ENCODE measurements at places on chromosomes 2 and 18.

DNA sequence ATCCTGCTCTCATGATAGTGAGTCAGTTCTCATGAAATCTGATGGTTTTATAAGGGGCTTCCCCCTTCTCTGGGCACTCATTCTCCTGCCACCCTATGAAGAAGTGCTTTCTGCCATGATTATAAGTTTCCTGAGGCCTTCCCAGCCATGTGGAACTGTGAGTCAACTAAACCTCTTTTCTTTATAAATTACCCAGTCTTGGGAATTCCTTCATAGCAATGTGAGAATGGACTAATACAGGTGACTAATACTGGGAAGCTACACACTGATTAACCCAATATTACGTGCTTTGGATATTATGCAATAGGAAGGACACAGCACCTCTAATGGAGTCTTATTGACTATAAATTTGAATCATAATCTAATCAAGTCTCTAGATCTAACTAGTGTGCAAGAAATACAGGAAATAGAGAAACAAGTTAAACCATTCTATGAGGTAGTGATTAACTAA is 107.2 kb upstream of the ETAA1 start:
- no peak for DNase-seq

- no peak for DNase-seq
These were observed 422.5 kb upstream of the PIK3C3 start for GRCh38 chr18:41532344-41533086.

GRCh38 chr2:88061295-88061694 is 5.7 kb upstream of the KRCC1 start:
- DNase-seq = no peak

DNA sequence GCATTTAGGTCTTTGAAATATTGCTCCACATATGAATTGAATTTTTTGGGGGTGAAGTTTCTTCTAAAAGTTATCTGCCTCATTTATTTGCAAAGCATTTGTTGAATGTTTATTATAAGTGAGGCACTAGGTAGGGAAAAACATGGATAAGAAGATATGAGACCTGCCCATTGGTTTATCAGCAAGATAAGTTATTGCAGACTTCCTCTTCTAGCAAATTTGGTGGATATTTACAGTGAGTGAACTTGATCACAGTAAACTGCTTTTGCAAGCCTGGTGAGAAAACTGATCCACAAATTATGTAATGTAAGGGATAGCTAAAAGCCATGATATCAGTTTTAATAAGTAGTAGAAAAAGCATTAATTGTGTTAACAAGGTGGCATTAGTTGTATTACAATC is 364.8 kb downstream of the SOCS6 start:
- no peak for DNase-seq

GRCh38 chr2:644871-645270 is 32.3 kb downstream of the TMEM18 start:
- DNase-seq = no peak

DNA sequence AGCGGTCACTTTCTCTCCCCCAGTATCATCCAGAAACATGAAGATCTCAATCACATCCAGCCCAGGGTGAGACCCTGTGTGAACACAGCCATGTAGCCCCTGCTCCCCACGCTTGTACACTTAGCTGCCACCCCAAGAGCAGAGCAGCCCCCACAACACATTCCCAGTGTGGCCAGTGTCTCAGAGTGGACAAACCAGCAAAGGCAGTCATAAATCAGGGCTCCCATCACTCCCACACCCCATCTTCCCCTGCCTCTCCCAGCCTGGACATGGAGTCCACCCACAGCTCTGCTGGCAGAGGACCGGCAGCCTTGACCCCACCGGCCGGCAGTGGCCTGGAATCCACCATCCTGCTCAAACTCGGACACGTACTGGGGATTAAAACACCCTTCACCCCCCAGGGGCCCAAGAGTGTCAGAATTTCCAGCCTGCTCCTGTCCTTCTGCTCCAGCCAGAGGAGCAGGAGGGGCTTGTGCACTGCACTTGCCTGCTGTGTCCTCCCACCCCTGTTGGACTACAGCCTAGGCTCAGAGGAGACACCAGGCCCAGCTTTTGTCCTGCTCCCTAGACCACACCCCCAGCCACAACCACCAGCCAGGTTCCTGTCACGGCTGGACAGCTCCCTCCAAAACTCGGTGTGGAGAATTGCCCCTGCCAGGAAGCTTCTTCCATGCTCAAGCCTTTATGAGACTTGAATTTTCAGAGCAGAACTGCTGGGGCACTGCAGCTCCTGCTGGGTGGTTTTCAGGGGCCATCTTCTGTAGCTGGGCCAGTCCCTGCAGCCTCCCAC is 206.1 kb downstream of the SMAD2 start:
- no peak for DNase-seq

DNA sequence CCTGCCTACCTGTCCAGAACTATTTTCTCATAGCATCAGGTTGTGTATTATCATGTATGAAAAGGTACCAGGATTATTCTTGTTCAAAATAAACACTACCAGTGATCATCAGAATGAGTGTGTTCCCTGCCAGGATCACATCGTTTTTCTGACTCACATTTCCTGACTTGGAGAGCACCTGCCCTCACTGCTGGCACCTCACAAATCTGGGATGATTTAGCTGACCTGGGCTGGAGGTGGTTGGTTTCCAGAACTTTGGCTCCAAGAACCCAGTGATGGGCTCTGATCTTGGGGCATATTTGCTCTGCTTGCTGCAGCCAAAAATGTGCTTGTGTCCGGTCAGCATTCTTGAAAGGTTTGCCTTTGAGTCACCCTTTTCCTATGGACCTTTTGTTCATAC is 836.3 kb upstream of the ACVR2A start:
- no peak for DNase-seq

DNA sequence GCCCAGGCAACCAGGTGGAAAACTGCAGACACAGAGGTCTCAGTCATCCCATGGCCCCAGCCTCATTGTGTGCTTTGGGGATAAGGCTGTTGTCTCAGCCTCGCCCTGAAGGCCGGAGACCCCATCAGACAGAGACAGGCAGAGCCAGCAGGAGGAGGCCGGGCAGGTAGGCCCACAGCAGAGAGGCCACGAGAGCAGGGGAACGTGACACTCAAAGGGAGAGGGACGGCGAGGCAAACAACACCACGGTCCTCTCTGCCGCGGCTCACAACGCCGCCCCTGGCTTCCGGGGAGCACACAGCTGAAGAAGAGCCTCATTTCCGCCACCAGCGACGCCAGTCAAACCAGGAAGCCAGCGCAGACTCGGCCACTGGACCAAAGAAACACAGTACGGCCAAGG is 103.3 kb downstream of the ZNF516 start:
- no peak for DNase-seq

GRCh38 chr2:41736105-41736567 is 311.7 kb upstream of the PKDCC start:
- no peak for DNase-seq

DNA sequence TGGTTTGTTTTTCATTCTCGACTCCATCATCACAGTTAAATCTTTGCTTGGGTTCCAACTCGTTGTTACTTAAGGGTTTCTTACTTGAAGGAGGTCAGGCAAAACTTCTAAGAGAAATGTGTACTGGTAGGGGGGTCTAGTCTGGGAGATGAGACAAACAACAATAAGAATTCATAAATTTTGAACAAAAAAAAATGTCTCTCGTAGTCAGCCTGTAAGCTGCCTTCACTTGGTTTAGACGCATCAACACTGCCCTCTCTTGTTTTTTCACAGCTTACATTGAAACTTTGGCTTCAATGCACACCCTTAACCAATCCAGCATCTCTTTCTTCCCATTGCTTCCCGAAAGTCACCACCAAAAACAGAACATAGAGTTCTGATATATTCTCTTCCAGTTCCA is 576.4 kb upstream of the PIK3C3 start:
- no peak for DNase-seq

- no peak for DNase-seq
These were observed 74.7 kb downstream of the LRP2 start for GRCh38 chr2:169287666-169288065.

DNA sequence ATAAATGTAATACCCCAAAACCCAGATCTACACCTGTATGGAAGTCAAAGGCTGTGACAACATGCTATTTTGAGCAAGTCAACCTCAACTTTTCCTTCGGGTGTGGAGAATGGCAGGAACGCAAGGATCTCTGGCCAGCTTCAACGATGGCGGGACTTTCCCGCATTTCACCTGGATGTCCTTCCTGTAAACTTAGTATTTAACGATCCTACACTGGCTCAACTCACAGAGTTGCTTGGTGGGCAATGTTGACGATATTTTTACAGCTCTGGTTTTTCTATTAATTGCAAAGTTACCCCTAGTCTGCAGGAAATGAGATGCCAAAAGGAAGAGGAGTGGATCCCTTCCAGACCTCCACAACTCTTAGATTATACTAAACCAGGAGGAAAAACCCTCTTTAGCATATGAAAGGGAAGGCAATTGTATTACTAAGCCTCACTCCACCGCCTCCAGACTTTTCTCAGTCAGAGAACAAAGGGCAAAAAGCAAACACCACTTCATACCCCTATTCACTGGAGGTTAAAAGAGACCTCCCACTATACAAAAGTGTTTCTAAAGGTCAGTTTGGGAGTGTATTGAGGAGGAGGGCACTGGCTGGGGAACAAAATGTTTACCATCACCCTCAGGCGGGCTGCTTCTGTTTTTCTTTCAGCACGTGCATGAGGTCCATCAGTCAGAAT is 56.5 kb upstream of the ACVR1 start:
- no peak for DNase-seq

DNA sequence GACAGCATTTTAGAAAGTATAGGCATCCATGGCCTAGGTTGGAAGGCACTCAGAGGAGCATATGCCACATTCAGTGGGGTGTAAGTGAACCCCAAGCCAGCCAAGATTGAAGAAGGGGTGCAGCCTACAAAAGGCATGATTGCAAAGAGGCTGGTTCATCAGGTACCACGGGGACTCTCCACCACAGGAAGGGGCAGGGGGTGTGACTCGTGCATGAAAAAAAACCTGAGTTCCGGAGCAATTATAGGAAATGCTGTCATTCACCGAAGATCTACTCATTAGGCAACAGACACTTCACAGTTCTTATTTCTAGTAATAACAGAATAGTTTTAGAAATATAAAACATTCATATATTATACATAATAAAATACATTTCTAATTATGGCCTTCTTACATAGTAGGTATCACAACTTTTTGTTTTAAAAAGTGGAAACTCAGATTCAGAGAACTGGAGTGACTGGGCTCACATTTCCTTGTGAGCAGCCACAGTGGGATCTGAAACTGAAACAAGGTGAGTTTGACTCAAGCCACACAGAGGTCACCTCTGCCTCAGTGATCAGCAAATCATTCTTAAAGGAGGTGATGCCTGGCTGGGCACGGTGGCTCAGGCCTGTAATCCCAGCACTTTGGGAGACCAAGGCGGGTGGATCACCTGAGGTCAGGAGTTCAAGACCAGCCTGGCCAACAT is 188.4 kb upstream of the GYPC start:
- DNase-seq = no peak

DNA sequence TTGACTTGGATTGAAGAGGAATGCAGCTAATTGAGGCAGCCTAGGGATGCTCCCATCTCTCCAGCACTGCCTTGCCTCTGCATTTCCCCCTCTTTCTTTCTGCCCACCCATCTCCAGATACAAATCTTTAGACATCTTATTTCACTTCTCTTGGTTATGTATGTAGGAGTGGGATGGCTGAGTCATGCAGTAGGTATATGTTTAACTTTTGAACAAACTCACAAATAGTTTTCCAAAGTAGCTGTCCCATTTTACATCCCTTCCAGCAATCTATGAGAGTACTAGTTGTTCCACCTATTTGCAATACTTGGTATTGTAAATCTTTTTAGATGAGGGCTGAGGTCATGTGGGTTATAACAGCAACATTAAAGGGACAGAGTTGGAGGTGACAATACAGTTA is 329.9 kb downstream of the DYSF start:
- DNase-seq = no peak

- no peak for DNase-seq
These were observed 78.4 kb downstream of the CD8B2 start for GRCh38 chr2:106565599-106565998.

GRCh38 chr2:237434866-237435311 is 20.9 kb upstream of the COL6A3 start:
- DNase-seq = peak; percentile 63

DNA sequence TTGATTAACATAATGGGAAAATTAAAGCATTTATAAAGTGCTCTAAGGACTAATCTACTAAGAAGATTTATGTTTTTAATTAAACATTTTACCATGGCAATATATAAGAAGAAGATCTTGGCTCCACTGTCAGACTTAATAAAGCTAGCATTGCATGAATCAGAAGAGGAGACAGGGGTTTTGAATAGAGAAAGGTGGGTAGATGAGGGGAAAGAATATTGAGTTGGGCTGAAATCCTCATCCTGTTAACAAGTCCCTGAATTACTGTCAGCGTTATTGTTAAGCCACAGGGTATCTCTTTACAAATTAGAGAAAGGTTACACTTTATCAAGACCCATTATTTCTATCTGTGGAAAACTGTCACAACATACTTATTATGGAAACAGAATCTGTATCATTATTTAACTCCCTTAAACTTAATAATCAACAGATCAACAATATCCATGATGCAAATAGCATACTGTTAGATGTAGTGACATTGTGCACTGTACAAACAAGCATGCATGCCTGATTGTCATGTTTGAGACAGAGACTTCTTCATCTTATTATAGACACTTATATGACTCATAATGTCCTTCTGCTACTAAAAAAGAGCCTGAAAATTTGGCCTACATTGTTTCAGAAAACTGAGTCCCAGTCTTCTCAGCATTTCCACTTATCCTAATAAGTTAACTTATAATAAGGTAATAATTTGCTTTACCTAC is 304.1 kb downstream of the NRXN1 start:
- no peak for DNase-seq

DNA sequence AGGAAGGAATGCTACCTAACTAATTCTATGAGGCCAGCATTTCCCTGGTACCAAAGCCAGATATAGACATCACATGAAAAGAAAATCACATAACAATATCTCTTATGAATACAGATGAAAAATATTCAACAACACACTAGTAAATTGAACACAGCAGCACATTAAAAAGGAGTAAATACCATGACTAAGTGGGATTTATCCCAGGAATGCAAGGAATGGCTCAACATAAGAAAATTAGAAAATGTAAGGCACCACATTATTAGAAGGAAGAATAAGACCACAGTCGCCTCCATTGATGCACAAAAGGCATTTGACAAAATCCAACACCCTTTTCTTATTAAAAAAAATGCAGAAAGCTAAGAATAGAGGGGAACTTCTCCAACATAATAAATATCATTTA is 133.9 kb downstream of the TTC32 start:
- DNase-seq = no peak

GRCh38 chr18:58416704-58417683 is 211.9 kb downstream of the ALPK2 start:
- no peak for DNase-seq

DNA sequence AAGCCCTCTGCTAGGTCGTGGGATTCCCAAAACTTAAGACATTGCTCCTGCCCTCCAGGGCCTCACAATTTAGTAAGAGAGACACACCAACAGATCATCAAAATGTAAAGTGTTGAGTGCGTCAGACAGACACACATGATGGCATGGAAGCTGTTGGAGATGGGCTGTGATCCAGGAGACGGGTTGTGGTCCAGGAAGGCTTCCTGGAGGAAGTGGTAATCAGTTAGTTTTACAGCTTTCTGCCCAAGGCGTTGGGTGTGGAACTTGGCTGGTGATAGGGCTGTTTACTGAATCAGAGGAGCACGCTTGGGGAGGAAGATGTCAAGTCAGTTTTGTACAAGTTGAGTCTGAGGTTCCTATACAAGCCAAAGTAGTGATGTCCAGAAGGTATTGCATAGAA is 24.0 kb upstream of the GLI2 start:
- DNase-seq = no peak

GRCh38 chr18:76972846-76973519 is 150.6 kb downstream of the ZNF236 start:
- DNase-seq = no peak
